ENCODE measurements at places on chromosomes 13 and 19. TPM values are rescaled to one million over a fixed set of nuclear protein-coding genes. Genes with fewer than 3 reads are reported as not detected.

Gene GPR12
- total RNA-seq, result not detected

GRCh38 chr13:59024434-59024833 lies 1139.3 kb downstream of the DIAPH3 start:
- no peak for DNase-seq

- no peak for DNase-seq
These were observed 368.9 kb downstream of the COG6 start for GRCh38 chr13:40024204-40024966.

- DNase-seq, result no peak
These were observed 112.9 kb downstream of the LRCH1 start for GRCh38 chr13:46665633-46666482.

DNA sequence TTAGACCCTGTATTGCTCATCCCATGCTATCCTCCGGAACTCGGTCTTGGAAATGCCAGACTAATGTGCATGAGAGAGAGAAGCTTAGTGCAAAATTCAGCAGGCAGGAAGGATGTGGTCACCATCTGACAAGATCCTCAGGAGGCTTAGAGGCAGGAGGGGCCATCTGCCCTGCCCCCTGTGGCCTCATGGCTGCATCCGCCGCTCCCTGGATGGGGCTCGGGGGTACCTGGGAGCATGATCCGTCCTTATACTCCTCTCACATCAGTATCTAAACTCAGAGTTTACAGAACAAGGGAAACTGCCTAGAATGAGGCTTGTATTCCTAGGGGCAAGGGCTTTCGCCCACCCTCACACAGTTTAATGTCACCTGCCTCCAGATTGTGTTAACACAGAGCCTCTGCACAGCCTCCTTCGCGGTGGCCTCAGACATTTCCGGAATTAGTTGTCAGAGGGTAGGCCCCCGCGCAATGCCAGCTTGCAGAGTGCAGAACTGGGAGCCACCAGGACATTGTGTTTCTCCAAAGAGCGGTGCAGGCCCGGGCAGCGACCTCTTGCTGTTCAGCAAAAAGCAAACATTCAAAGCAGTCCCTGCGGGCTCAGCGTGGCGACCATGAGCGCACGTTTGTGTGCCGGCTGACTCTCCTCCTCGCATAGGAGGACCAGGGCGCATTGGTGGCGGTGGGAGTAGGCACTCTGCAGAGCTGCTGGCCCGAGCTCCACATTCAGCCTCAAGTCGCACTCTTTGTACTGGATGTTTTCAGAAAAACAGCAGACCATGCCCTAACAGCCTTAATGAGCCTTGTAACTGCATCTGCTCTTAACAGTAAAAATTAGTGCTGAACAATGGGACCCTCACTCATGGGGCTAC lies 39.1 kb downstream of the GPR12 start:
- DNase-seq, result no peak

DNA sequence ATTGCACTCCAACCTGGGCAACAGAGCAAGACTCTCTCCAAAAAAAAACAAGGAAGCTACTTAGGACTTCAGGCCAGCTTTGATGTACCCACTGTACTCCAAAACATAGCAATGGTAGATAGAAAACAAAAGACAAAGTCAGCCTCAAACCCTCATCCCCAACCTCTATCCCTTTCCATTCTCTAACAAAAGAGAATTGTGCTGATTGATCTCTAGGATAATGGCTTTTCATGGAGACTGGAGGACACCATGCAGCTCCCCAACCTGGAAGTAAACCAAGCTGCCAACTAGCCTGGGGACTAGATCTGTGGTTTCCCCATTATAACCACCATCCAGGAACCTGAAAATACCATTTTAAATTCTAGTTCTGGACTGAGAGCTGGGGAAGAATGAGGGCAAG lies 4.3 kb upstream of the ZDHHC20 start:
- no peak for DNase-seq

Measured in SJSA1 (cell line).